Amygdala (tissue), 56 donors: ENCODE measurements at places on chromosomes 4 and X.

DNA sequence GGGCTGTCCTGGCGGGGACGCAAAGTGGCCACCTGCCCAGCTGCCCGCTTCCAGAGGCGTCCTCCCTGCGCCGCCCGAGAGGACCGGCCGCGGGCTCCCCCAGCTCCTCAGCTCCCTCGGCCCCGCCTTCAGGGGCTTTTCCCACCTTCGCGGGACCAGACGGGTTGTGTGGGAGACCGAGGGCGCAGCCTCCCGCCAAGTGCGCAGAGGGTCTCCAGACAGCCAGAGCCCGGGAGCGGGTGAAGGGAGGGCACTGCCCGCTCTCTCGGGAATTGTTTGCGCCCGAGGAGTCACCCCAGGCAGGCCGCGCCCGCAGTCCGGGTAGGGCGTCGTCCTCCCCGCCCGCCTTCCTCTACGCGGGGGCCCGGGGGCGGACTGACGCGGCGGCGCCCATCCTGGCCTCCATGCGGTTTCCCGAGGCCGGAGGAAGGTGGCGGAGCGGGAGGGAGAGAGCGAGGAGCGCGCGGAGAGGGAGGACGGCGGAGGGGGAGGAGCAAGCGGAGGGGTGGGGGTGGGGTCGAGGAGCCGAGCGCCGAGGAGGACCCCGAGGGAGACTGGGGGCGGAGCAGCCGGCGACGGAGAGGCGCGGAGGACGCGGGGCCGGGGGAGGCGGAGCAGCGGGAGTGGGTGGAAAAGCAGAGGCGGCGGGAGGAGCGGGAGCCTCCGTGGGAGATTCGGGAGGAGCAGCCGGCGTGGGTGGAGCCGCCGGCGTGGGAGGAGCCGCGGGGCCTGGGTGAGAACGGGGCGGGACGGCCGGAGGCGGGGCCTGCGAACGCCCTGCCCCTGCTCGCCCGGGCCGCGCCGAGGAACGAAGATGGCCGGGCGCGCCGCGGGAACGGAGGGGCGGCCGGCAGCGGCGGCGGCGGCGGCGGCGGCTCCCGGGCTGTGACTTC, 47.5 kb downstream of the CLDN34 start:
- peak; percentile 86 for DNase-seq

GRCh38 chrX:15129412-15129811, 140.5 kb downstream of the ASB9 start:
- DNase-seq, result no peak

DNA sequence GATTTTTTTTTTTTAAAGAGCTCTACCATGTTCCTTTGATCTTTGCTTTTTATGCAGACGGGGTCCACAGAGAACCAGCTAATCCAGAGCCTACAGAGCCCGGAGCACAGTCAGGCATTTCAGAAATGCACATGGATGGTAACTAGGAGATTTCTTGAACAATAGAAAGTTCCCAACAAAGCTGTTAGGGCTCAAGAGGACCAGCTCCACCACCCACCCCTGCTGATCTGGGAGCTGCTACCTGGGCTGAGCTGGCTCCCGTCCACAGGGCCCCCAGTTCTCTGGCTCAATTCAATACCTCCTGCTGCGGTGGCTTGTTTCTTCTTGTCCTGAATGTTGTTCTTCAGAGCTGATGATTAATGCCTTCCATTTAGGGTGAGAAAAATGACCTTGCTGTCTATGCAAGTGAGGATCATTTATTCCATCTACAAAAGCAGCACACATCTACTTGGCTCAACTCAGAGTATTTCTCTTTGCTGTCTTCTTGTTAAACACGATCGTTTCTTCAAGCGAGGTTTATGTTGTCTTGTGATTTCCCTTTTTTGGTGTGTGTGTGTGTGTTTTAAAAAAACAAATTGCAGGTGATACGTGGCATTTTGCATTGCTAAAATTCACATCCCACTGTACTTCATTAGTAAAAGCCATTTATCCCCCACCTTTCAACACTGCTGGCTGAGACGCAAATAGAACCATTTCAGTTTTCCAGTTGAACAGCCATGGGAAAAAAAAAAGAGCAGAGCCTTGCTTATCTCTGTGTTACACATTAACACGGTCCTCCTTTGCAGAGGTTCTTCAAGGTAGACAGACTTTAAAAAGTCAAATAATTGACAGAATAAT, 31.3 kb downstream of the IGFBP7 start:
- no peak for DNase-seq

GRCh38 chr4:90127223-90127705, at the start of gene CCSER1:
Gene CCSER1 (plus strand): TSS chr4:90127394.
- DNase-seq, result peak; percentile 67

DNA sequence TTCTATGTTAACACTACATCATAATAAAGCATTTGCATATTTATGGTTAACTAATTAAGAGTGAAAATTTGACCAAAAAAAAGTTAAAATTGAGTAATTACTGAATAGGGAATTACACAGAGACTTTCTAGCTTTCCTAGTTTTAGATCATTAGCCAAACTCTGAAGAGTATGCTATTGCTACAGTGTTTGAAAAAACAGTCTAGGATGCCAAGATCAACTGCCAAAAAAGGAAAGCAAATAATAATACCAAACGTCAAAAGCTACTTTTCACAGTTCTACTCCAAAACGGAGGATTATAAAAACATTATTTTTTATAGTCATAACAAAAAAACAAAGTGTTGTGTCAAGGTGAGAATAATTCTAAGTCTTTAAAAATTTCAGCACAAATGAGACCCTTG, 359.8 kb upstream of the CTSO start:
- DNase-seq, result no peak

- DNase-seq, result no peak
These were observed 17.2 kb downstream of the GLUD2 start for GRCh38 chrX:121064579-121064978.

DNA sequence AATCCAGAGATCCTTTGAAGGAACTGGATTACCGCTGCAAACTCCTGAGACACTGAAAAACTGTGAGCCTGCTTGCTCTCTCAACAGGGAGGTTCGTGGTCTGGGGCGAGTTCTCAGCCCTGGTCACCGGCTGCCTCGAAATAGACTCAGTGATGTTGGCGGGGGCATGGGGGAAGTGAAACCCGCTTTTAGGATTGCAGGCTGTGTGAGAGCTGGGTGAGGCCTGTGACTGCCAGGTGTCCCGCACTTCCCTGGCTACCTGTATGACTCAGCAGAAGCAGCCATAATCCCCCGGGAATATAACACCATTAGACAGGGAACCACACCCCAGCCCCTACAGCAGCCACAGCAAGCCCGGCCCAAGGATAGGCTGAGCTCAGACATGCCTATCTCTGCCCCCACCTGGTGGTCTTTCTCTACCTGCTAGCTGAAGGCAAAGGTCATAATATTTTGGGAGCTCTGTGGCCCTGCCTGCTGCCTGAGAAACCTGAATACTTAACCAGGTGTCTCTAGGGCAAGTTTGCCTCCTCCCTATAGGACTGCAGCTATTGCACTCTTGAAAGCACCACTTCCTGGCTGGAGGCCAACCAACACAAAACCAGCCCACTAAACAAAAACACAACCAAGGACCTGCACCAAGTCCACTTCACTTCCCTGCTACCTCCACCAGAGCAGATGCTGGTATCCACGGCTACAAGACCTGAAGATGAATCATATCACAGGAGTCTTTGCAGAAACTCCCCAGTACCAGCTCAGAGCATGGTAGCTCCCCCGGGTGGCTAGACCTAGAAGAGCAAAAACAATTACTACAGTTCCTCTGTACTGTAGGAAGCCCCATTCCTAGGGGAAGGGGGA, 202.0 kb downstream of the RRAGB start:
- no peak for DNase-seq

GRCh38 chr4:125352521-125352920, 37.8 kb downstream of the FAT4 start:
- DNase-seq, result no peak

- no peak for DNase-seq
These were observed 227.1 kb downstream of the MID1 start for GRCh38 chrX:10393241-10393640.

- DNase-seq, result no peak
These were observed 170.5 kb upstream of the NOCT start for GRCh38 chr4:138845054-138845453.

- no peak for DNase-seq
These were observed 25.0 kb upstream of the UBA6 start for GRCh38 chr4:67725981-67726380.

DNA sequence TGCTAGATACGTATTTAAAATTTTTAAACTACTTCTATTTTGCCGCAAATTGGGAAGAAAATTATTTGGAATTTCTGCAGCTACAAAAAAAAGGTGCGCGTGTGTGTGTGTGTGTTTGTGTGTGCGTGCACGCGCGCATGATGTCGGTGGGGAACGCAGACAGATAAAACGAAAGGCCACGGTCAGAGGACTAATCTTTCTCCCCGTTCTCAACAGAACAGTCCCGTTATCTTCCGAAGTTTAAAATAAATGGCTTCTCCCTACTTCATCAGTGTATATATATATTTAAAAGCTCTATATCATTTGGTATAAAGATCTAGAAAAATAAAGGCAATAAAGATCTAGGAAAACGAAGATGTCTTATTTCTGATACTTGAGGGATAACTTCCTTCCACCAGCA, 1.5 kb downstream of the MGARP start:
- no peak for DNase-seq

DNA sequence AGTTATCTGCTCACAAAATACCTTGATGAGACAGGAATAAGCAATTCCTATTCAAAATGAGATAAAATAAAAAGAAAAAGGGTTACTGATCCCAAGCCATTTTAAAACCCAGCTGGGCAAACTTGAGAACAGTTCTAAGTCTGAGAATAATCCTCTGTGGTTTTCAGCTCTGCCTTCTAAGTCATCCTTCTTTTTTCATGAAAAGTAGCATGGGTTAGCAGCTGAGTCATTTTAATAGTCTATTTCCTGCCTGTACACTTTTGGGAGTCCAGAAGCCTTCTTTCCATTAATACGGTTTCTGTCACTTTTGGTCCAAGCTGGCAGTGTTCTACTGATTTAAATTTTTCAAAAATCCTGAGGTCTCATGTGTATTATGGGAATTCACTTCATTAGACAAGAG, 374.3 kb downstream of the IQCM start:
- no peak for DNase-seq

- DNase-seq, result no peak
These were observed 145.4 kb upstream of the RXFP1 start for GRCh38 chr4:158376106-158376840.

DNA sequence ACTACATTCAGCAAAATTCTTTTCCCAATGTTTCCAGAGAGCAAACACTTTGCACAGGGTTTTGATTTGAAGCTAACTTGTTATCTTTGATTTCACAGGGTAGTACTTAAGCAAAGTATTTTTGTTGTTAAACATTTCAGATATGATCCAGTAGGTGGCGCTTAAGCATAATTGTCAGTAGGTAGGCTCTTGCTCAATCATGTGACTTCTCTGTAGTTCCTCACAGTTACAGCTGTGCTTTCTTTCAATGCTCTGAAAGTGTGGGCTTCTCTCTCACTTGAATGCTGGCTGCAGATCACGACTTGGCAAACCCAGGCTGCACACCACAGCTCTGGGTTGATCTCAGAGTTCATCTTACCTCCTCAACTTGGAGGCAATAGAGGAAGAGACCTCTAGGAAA, 1016.5 kb downstream of the SH3BGRL start:
- no peak for DNase-seq

DNA sequence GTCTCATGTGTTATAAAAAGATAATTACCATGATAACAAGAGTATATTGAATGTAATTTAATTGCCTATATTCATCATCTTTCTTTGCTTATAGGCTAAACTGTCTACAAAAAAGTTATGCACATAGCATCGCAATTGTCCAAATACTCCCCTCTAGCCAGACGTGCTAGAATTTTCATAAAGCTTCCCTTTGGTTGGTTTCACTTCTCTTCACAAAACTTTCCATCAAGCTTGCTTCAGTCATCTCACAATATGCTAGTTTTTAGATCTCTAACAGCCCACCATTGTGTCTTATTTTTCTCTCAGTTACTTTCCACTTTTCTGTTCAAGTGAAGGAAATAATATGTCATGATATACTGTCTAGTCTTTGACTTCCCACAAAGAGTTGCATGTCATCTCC, 448.3 kb upstream of the SPANXN1 start:
- no peak for DNase-seq

GRCh38 chrX:110021258-110022022, 18.5 kb downstream of the TMEM164 start:
- DNase-seq, result no peak

GRCh38 chr4:173530326-173531085, 477 bp upstream of the HAND2 start:
- no peak for DNase-seq

DNA sequence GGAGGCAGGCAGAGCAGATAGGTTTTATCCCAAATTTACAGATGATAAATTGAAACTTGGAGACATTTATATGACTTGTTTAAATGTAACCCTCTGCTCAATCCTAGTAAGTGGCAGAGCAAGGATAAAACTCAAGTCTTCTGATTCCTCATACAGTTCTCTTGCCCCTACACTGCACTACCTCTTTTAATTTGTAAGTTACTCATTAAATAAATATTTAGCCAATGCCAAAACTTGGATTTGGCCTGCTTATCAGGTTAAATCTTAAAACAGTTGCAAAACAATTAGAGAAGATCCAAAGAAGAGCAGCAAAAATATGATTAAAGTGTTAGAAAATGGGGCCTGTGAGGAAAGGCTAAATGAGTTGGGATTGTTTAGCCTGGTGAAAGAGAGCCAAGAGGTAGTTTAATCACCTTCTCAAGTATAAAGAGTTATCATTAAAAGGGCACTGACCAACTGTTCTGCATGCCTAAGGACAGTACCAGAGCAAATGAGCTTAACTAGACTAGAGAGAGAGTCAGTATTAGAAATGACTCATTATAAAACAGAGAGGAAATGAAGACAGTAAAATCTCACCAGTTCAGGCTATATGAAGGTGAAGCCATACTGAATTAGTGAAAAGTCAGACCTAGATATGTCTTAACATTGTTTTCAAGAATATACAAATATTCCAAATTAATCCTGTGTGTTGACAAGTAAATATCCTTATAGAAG, 146.3 kb downstream of the GRIA3 start:
- DNase-seq, result no peak

DNA sequence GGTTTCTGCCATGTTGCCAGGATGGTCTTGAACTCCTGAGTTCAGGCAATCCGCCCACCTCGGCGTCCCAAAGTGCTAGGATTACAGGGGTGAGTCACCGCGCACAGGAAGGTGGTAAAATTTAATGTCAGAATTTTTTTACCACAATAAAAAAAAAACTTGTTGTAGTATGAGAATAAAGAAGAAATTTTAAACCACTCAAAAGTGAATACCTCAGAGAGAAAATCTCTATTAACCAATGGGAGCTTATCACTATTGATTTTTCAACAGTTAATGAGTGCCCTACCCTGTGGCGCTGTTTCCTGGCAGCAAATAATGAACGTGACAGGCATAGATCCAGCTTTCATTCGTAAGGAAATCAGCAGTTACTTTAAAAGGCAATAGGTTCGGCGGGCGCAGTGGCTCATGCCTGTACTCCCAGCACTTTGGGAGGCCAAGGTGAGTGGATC, 32.7 kb upstream of the SLC25A4 start:
- DNase-seq, result no peak

DNA sequence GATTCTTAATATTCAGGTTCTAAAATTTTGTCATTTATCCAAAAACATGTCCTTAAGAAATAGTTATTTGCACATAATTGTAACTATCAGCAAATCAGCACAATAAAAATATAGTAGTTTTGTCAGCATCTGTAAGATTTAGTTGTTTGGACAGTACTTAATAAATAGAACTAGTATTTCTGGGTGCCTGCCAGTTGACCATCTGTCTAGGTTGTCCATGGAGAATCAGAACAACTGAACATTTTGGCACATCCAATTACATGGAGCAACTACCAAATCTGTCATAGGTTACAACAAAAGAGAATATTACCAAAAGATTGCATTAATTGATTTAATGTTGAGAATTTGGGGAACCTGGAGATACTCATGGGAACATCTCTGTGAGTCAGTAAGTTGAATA, 305.5 kb upstream of the TACR3 start:
- DNase-seq, result no peak

- no peak for DNase-seq
These were observed 116.3 kb upstream of the SFRP2 start for GRCh38 chr4:153905231-153905630.
